ENCODE measurements at places on chromosomes 16 and 17.

- DNase-seq: no peak
These were observed 163.2 kb downstream of the TOX3 start for GRCh38 chr16:52383640-52384292.

GRCh38 chr17:56912105-56912999, 1.5 kb downstream of the TRIM25 start:
- DNase-seq: no peak

- DNase-seq: no peak
These were observed 10.7 kb upstream of the MPP2 start for GRCh38 chr17:43918026-43918389.

DNA sequence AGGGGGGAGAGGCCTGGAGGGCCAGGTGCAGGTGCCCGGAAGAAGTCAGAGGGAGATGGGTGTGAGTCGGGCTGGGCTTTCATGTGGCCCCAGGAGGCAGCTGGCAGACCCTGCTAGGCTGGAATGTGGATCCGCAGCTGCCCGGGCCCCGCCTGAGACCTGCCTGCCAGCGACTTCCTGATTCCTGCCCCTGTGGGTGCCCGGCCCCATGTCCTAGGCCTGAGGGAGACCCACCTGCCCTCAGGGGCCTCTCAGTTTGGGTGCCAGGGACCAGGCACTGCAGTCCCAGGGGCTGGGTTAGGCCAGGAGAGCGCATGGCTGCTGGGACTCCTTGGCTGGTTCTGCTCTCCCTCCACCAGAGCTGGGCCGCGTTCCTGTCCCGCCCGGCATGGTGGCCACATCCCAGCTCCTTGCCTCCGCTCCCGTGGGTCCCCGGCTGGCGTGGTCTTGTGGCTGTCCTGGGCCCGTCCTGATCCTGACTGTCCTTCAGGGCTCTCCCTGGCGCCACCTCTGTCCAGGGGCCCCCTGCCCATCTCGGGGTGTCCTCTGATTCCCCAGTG, 22.1 kb upstream of the SPNS2 start:
- no peak for DNase-seq

DNA sequence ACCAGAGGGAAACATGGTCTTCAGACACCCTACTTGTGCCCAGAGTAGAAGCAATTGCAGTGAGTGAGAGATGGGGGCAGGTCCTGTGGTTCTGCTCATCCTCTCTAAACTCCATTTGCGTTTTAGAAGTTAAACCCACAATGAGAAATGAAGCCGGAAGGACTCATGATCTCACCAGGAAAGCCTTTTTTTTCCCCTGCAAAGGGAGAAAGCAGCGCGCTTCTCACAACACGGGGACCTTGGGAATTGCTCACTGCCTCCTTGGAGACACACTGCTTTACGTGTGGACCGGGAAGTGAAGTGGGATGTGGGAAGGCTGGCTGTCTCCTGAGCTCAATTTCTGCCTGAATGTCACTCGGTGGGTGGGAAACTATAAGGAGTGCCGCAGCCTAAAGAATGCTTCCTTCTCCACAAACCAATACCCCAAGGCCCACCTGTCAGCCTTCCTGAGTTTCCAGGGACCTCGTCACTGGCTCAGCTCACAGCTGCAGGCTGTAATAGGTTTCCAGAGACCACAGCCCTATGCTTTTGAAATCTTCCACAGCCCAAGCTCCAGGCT, 365.4 kb downstream of the XYLT1 start:
- DNase-seq: no peak

DNA sequence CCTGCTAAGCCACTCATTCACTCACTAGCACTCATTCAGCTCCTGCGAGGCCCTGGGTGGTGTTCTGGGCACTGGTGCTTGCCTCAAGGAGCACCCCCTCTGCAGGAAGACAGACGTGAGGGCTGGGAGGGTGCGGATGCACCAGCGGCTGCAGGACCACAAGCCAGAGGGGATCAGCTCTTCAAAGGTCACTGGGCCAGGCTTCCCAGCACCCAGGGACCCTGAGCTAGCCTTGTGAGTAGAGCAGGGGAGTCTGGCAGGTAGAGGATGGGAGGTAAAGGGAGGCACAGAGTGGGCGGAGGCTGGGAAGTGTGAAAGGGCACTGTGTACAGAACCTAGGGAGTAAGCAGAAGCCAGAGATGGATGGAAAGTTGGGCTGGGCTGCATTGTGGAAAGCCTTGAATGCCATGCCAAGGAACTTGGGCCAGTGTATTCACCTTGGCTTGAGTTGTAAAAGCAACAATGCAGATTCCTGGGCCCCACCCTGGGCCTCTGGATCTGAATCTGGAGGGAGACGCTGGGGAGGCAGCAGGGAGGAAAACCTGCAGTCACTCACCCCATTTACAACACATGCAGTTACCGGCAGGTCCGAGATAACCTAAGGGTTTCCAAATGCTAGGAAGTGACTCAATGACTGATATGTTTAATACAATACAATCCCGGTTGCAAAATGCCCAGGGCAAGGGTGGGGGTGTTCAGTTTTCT, 1.7 kb downstream of the IL4R start:
- peak; percentile 49 for DNase-seq

DNA sequence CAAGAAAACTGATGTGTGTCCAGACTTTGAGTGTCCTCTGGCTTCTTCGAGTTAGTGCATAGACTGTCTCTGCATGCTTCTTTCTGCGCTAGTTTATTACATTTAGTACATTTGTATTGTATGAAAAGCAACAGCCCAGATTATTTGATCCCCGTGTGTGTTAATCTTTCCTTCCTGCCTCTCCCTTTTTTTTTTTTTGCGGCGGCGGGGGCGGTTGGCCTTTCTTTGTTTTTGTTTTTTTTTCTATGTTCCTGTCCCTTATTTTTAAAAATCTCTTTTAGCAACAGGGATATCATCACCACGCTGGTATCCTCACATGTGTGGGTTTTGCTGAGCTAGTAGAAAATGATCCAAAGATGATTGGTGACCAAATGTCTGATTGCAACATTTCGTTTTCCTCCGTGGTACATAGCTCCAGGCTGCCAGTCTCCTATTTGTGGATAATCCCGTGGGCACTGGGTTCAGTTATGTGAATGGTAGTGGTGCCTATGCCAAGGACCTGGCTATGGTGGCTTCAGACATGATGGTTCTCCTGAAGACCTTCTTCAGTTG, 9.4 kb downstream of the SCPEP1 start:
- no peak for DNase-seq

- DNase-seq: no peak
These were observed 156.1 kb upstream of the CACNG5 start for GRCh38 chr17:66678827-66679226.

DNA sequence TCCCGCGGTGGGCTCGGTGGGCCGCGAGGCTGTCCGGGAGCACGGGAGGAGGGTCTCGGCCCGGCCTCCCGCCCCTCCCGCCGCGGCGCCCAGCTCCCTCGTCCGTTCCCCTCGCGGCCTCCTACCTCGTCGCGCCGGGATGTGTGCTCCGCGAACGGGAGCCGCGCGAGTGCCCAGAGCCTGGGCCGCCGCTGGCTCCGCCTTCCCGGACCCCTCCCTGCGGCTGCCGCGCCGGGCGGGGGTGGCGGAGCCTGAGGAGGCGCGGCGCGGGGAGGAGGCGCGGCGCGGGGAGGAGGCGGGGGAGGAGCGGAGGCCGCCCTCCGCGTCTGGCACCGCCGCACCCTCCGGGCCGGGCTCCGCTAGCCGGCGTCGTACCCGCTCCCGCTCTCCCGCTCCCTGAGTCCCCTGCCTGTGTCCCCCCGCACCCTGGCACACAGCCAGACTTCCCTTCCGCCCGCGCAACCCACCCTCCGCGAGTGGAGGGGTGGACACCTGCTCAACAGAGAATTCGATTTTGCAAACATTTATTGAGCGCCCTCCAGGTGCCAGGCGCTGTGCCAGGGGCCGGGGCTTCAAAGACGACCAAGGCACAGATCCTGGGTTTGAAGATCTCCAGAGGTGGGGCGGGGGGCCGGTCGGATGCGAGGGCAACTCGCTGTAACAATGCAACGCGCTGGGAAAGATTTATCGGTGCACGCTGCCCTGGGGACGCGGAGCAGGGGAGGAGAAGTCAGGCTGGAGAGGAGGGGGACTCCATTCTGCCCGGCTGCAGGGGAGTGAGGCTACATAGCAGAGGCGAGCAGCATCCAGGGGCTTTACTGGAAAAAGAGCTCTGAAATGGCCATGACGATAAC, at the start of gene MPP3:
TSS of gene MPP3 (minus strand) at position 171 of the 854 bp plus-strand sequence. CDS start 1,240 bp downstream, outside the sequence.
- DNase-seq: peak; percentile 51

DNA sequence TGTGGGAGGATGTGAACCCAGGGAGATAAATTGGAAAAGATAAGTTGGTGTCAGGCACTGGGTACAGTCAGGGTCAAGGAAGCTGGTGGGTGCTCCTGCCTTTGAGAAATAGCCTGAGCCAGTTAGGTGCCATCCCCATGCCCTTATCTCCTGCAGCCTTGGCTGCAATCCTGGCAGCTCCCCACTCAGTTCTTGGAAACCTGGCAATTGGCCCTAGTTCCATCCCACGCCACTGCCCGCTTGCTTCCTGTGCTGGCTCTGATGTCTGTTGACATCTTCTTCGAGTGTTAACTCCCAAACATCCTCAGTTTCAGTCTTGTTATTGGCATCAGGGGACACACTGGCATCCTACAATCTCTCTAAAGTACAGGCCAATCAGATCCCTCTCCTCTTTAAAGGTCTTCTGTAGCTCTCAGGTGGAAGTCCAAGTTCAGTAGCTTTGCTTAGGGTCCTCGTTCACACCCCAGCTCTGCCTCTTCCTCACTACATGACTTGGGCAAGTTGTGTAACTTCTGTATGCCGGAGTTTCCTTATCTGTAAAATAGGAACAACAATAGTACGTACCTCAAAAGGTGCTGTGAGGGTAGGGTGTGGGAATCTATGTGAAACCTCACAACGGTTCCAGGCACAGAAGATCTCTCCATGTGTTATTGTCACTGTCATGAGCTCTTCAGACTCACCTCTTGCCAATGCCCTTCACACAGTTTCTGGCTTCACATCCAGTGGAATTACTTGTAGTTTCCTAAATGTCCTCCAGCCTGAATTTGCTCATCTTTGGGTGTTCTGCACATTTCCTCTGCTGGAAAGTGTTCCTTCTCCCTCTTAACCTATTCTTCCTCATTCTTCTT, 13.5 kb upstream of the PRKAR1A start:
- DNase-seq: no peak

- peak; percentile 51 for DNase-seq
These were observed 72.2 kb upstream of the TRAP1 start for GRCh38 chr16:3789375-3790099.

GRCh38 chr16:81832801-81833547, 53.9 kb downstream of the PLCG2 start:
- no peak for DNase-seq

DNA sequence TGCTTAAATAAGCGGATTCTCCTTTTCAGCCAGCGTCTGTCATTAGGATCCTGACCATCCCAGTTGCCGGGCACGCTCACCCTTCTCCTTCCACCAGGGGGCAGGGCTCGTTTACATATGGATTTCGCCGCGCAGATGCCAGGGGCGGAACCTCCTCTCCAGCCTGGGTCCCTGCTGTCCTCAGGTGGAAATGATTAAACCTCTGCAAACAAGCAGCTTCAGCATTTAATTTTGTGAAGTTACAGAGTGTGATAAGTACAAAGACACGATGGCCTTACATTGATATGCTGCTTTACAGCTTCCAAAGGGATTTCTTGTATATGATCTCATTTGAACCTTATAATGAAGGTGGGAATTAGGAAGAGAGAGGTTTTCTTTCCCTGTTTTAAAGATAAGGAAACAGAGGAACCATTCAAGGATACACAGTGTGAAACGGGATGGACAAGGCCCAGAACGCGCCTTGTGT, 3.9 kb upstream of the KRT28 start:
- DNase-seq: peak; percentile 76

DNA sequence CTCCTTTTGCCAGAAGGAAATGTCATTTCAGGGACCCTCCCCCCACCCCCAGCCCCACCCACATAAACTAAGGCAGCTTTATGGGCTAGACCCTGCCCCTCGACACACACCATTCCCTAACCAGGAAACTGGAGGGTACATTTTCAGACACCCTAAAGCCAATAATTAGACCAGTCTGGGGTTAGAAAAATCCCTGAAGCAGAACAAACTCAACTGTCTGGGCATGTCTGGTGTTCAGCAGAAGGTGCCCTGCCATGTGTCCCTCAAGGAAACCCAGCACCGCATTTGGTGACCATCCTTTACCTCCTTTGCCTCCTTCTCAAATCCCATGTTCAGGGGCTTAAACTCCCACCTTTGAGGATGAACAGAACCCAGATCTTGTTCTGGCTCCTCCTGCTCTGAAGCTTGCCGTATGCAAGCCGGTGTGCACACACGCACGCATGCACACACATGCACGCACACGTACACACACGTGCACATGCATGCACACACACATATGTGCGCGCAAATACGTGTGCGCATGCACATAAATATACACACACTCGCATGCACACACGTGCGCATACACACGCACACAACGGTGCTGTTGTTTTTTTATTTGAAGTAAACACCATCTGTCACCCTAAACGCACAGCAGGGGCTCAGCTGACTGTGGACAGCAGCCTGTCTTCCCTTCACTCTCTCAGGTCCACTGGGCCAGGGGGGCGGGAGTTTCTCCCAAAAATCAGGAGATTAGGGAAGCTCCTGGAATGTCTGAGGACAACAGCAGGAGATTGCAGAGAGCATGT, 156.8 kb upstream of the TNRC6C start:
- no peak for DNase-seq

GRCh38 chr17:80731323-80731722, 186.7 kb downstream of the RPTOR start:
- peak; percentile 35 for DNase-seq

DNA sequence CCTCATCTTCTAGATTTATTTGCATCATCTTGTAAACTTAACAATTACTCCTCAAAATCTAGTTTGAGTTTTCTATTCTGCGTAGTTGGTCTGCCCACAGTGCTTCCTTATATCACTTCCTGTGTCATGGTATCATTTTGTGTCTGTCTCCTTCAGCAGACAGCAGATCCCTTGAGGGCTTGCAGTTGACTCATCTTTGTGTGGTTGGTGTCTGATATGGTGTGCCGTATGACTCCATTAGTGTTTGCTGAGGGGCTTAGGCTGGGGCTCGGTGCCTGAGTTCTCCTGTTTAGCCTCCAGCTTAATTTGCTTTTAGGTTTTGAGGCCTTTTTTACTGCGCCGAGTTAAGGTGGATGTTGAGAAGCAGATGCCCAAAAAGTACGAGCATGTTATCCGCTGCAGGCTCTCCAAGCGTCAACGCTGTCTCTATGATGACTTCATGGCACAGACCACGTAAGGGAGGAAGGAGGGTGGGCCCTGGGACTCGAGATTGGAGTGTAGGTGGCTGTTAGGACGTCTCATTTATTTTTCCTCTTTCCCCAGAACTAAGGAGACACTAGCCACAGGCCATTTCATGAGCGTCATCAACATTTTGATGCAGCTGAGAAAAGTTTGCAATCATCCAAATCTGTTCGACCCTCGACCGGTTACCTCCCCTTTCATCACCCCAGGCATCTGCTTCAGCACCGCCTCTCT, 16.9 kb downstream of the SRCAP start:
- peak; percentile 59 for DNase-seq

- peak; percentile 47 for DNase-seq
These were observed 13.3 kb upstream of the RPL38 start for GRCh38 chr17:74190154-74190553.

Measured in CD4-positive, alpha-beta T cell treated with Interleukin-21 for 1 hour (primary cell).